ENCODE measurements at places on chromosomes 6 and 20.

DNA sequence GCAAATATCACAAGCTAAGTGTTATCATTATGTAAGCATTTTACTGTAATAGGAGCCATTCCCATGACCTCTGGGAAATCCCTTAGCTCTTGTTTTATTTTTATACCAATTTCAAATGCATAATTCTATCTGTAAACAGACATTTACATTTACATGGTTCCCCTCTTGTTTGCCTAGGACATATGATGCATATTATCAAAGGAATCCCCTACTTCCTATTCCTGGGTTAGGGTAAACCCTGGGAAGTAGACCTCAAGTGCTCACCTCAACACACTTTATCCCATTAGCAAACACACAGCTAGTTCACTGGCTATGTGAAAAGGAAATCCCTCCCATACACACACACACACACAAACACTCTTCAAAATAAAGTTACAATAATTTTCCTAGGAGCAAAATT, 27.1 kb downstream of the PDE10A start:
- no peak for DNase-seq

DNA sequence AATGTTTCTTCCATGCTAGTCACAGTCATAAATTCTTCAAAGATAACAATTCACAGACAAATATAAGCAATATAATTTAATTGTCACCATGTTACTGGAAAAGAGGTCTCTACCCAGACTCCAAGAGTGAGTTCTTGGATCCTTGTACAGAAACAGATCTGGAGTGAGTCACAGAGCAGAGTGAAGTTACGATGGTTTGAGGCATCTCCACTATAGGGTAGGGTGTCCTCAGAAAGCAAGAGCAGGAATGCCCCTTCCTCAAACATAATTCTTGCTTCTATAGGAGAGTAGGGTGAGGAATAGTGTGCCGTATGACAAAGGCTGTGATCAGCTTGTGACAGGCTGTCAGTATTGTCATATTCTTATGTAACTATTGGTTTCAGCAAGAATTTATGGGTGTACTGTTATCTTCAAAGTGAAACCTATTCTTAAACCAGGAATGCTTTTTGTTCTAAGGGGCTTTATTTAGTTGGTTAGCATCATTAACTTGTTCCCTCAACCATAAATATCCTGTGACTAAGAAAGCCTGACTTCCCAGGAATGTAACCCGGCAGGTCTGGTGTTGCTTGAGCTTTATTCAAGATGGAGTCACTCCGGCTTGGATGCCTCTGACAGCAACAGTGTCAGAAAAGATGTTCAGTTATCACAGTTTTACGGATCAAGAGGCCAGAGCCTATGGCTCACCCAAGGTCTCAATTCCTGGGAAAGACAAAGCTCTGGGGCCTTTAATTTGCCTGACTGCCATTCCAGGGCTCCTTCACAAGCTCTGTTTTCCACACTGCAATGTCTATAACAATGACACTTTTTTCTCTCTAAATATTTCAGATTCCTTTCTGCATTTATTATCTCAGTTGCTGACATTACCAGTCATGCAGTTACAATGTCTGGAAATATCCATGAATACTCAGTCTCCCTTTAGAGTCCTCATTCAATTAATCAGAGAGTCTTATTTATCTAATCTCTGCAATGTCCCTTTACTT, 298.6 kb downstream of the C6orf118 start:
- DNase-seq: no peak

GRCh38 chr6:155646443-155646842, 190.8 kb upstream of the NOX3 start:
- DNase-seq: no peak

- no peak for DNase-seq
Measured at GRCh38 chr20:39072653-39073052, 110.5 kb downstream of the DHX35 start.

DNA sequence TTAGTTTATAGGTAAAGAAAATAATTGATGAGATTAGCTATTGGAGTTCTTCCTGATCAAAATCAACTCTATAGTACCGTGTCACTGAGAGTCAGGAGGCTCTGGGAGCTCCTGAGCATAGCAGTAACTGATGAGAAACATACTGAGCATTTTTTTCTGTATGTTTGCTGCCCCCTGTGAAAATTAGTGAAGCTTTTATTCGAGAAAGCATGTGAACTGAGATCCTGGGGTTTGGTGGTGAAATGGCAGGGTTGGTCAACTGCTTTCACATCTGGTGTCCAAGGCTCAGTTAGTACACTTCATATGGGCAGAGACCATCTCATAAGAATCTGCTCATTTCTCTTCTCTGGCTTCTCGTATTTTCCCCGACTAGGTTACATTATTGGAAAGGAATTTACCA, 4.1 kb upstream of the ABT1 start:
- no peak for DNase-seq

- no peak for DNase-seq
Measured at GRCh38 chr6:4463236-4463635, 313.0 kb upstream of the CDYL start.

DNA sequence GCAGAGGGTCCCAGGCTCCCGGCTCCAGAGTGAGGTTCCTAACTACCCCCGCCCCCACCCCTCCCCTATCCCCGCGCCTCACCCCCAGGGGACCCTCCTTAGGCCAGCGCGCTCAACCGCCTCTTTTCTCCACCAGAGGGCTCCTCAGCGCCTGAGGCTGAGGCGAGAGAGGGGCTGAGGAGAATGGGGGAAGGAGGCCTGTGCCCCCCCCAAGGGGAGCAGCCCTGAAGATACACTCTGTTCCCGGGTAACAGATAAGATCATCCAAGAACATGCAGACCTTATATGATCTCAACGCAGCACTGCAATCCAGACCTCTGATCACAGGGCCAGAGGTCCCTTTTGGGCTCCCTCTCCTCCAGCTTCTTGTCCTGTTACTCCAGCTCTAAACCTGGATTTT, 43.3 kb upstream of the MRPS10 start:
- DNase-seq: no peak

GRCh38 chr20:51440589-51440988, 101.9 kb downstream of the NFATC2 start:
- peak; percentile 17 for DNase-seq

- DNase-seq: no peak
Measured at GRCh38 chr6:113526553-113526952, 330.6 kb upstream of the MARCKS start.

DNA sequence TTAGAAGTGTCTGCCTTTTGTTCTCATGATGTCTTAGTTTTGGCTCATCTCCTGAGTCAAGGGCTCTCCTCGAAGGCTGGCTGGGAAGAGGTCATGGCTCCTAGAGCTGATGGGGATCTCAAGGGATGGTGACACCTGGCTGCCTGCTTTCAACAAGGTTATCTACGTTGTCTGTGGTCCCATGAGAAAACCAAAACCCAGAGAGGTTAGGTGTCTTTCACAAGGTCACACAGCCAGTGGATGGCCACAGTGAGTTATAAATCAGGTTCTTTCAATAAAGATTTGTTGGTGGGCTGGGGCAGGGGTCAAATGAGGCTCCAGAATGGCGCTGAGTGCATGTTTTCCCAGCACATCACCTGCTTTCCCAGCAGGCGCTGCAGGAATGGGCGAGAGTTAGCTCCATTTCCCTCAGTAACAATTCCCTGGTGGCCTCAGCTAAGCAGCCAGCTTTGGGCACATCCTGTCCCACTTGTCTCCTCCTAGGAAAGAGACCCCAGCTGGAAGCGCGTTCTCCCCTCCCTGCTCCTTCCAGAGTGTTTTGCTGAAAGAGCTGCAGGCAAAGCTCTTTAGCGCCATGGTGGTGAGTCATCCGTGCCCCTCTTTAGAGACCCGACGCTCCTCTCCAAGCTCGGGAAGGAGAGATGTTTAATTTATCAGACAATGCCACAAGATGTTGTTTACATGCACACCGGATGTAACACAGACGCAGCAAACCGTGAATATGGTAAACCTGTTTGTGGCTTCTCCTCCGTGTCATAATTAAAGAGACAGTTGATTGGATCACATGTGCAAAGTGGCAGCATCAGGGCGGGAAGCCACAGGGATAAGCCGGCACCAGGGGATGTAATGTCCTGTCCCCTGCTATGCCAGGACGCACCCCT, 109.7 kb downstream of the LRFN2 start:
- peak; percentile 9 for DNase-seq

DNA sequence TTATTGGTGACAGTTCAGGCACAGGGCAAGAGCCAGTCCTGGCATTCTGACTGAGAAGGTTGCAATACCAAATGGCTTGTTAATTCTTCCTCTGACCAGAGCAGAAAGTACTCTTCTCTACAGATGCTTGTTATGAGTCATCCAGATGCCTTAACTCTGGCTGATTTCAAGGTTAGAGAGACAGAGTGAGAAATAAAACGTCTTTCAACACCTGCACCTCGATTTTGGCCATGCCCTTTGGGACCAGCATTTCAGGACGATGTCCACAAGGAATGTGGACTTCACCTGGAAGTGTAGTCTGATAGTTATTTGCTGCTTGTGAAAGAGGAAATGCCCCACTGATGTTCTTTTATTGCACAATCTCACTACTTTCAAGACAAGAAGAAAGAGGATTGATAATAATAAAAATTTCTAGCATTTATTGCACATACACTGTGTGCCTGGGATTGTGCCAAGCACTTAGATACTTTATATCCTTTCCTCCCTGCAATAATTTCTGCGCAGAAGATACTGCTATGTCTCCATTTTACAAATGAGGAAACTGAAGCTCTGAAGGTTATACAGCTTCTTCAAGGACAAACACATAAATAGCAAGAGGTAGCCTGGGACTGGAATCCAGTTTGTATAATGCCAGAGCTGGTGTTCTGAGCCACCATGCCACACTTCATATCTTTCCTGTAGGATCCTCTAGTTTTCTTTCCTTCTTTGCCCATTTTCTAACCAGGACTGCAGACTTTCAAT, 33.5 kb upstream of the MCM3 start:
- DNase-seq: no peak

- peak; percentile 46 for DNase-seq
Measured at GRCh38 chr6:30883685-30884520, at the start of gene DDR1. DDR1 (plus strand) TSS chr6:30884519; CDS start chr6:30888730, 4,211 bp downstream.

DNA sequence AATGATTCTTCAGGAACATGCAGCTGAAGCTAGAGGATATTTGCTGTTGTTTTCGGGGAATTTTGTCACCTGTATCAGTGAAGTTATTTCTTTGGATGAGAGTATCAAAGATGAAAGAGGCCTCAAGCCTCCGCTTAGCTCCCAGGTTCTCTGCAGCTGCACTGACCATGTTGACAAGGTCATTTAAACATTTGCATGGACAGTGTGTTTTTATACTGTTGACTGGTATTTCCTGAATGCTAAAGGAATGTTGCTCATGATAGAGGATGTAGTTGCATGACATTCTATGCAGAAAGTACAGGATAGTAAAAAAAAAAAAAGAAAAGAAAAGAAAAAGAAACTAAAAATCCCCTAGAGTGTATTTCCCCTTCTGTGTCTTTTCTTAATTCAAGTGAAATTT, 165.6 kb upstream of the LAMP5 start:
- no peak for DNase-seq

- no peak for DNase-seq
Measured at GRCh38 chr20:39338469-39339376, 376.6 kb downstream of the DHX35 start.

DNA sequence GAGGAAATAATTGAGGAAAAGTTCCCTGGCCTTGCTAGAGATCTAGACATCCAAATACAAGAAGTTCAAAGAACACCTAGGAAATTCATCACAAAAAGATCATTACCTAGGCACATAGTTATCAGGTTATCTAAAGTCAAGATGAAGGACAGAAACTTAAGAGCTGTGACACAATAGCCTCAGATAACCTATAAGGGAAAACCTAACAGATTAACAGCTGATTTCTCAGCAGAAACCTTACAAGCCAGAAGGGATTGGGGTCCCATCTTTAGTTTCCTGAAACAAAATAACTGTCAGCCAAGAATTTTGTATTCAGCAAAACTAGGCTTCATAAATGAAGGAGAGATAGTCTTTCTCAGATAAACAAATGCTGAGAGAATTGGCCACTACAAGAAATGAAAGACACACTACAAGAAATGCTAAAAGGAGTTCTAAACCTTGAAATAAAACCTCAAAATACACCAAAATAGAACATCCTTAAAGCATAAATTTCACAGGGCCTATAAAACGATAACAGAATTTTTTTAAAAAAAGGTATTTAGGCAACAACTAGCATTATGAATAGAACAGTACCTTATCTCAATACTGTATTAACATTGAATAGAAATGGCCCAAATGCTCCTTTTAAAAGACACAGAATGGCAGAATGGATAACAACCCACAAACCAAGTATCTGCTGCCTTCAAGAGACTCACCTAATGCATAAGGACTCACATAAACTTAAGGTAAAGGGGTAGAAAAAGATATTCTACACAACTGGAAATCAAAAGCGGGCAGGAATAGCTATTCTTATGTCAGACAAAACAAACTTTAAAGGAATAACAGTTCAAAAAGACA, 9.7 kb downstream of the RNGTT start:
- DNase-seq: no peak

GRCh38 chr20:46681032-46681854, 8.0 kb downstream of the TP53RK start:
- peak; percentile 39 for DNase-seq

DNA sequence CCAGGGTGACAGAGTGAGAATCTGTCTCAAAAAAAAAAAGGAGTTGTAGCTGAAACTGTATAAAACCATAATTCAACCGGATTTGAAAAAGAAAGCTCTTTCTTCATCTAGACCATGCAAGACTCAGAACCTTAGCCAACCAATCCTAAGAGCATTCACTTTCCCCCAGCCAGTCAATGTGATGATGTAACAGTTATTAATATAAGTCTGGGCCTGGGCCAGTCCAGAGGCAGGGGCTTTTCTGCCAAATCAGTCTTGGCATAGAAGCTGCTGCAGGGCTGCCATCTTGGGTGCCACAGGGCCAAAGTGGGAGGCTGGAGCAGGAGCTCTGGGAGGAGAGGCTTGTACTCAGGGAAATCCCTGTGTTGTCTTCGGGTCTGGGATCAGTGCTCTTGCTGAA, 288.4 kb downstream of the CLIC5 start:
- DNase-seq: no peak

DNA sequence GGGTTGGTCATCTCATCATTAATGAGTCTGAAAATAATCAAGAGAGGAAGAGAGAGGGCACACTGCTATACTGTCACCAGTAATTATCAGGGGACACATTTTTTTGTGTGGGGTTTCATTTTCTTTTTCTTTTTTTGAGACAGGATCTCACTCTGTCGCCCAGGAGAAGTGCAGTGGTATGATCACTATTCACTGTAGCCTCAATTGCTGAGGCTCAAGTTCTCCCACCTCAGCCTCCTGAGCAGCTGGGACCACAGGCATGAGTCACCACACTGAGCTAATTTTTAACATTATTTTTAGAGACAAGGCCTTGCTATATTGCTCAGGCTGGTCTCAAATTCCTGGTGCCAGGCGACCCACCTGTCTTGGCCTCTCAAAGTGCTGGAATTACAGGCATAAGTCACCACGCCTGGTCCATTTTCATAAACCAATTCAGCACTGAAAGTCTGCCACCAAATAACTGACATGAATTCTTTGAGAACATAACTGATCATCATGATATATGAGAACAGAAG, 43.3 kb downstream of the EPHA7 start:
- no peak for DNase-seq

DNA sequence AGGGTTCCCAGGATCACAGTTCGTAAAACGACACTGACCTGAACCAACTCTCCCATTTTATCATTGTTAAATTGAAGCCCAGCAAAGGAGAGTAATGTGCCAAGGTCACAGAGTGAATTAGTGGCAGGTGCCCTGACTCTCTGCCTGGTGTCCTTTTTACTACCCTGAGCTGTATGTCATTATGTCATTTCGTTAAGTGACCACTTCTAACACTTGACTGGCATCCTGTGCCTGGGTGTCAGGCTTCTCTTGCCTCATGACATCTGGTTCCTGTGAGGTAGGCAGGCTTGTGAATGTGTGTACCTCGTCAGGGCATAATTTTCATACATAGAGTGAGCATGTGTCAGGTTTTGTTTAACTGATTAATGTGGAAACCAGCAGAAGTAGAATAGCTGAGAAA, 48.6 kb downstream of the RALY start:
- peak; percentile 7 for DNase-seq

- DNase-seq: no peak
Measured at GRCh38 chr20:34065260-34065659, 46.8 kb downstream of the EIF2S2 start.
